Right forelimb (tissue), 1 donor: ENCODE measurements at places on chromosomes 2 and 18.

- DNase-seq, result no peak
Observed at GRCh38 chr2:157178874-157179273, 78.6 kb upstream of the GALNT5 start.

DNA sequence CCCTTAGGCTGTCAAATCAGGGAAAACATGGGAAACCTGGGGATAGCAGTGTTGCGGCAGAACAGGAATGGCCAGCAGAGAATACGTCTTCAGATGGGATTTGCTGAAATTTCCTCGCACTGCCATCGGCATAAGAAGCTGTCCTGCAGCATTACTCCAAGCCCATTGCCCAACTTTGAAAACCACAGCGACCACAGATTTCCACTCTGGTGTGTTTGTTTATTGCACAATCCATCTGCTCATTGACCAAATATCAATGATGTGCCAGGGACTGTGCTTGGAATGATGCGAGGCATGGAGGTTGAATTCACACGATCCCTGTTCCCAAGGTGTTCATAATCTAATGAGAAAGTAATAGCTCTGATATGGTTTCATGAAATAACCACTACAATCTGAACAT is 383.3 kb upstream of the MYT1L start:
- DNase-seq, result no peak

- no peak for DNase-seq
Observed at GRCh38 chr18:25247725-25248124, 104.2 kb downstream of the ZNF521 start.

GRCh38 chr18:79870301-79871025 is 72.7 kb downstream of the KCNG2 start:
- no peak for DNase-seq

GRCh38 chr2:74253971-74254310 is 55.5 kb downstream of the MTHFD2 start:
- no peak for DNase-seq

DNA sequence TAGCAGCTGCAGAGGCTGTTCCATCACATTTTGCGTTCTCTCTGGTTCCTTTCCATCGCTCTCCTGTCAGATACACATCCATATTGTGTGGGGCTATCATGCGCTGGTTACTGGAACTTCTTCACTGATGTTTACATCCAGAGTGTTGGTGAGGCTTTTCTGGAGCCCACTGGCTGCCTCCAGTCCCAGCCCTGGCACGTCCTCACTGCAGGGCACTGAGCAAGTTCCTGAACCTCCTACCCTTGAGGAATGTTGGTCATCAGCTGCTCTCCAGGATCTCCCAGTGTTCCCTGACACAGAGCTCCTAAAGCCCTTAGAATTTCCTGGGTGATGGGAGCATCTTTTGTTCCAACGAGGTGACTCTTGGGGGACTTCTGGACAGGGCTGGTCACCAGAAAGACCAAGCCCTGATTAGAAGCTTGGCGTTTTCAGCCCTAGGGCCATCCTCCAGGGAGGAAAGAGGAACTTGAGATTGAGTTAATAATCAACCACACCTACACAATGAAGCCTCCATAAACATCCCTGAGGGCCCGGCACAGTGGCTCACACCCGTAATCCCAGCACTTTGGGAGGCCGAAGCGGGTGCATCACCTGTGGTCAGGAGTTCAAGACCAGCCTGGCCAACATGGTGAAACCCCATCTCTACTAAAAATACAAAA is 81.3 kb downstream of the TFCP2L1 start:
- no peak for DNase-seq

GRCh38 chr18:62361288-62361687 is 36.2 kb downstream of the TNFRSF11A start:
- no peak for DNase-seq

DNA sequence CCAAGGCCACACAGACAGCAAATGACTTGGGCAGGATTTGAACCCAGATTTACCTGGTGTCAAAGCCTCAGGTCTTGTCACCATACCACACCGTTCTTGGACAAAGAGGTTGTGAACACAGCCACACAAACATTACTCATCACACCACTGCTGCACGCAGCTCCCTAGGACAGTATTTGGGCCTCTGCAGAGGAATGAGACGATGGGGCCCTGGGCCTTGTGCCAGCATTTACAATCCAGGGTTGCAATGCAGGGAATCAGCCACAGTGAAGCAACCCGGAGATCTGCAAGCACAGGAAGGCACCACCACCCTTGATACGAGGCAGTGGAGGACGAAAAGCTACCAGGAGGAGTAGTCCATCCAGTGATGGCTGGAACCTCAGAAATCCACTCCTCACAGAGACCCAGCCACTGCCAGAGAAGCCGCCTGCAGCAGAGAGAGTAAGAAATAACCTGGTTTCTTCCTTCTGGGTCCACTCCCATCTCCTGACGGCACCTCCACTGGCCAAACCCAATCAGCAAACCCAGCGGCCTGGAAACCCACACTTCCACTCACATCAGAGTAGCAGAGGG is 3.7 kb upstream of the MTCL1 start:
- no peak for DNase-seq

- DNase-seq, result no peak
Observed at GRCh38 chr18:3525870-3526420, 76.0 kb downstream of the TGIF1 start.

GRCh38 chr2:163640542-163641193 is 95.1 kb downstream of the FIGN start:
- DNase-seq, result no peak

DNA sequence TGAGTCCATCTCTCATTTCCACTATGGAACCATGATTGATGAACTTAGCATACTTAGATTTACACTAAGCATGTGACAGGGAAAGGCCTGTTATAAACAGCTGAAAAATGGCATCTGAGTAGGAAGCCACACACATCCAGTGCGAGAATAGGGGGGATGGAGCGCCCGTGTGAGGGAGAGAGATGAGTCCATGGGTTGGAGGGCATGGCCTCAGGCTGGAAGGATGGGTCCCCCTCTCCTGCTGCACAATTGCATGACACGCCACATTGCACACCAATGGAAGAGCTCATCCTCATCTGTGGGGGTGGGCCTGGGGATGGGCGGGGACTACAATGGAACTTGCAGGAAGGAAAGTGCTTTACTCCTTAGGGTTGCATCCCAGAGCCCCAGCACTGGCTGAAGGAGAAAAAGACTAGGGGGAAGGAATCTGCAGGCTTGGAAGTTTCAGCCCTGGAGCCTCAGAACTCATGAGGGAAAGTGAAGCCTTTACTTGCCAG is 46.4 kb upstream of the CXCR4 start:
- DNase-seq, result no peak

DNA sequence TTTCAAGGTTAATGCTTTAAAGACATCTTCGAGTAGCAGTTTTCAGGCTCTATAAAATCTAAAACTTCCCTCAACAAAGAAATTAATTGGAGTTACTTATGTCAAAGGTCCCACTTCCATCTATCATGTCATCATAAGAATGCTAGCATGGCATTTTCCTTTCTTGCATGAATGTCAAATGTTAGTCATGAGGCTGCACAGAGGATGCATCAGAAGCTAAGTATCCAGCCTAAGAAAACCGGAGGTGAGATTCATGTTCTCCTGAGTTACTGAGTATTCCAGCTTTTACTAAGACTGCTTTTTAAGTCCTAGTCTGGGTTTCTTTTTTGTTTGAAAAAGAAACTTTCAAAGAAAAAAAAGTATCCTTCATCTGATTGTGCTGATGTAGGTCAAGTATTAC is 130.6 kb upstream of the CDH19 start:
- DNase-seq, result no peak

GRCh38 chr2:232473467-232473890 is 14.2 kb downstream of the ECEL1 start:
- no peak for DNase-seq

DNA sequence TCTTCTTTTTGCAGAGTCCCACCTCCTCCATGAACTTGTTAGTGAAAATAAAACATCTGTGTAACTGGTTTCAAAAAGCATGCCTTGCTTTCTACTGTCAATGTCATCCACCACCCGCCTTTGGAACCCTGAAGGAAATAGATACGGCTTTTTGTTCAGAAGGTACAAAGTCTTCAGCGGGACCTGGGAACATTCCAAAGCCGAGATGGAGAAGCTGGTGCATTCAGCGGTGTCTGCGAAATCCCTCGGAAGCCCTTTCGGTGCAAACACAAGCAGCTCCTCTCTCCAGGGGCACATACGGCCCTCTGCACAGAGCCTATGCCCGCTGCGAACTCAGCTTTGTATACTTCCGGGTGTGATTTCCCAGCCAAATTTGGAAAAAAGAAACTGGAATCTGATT is 555.8 kb upstream of the SALL3 start:
- DNase-seq, result no peak

DNA sequence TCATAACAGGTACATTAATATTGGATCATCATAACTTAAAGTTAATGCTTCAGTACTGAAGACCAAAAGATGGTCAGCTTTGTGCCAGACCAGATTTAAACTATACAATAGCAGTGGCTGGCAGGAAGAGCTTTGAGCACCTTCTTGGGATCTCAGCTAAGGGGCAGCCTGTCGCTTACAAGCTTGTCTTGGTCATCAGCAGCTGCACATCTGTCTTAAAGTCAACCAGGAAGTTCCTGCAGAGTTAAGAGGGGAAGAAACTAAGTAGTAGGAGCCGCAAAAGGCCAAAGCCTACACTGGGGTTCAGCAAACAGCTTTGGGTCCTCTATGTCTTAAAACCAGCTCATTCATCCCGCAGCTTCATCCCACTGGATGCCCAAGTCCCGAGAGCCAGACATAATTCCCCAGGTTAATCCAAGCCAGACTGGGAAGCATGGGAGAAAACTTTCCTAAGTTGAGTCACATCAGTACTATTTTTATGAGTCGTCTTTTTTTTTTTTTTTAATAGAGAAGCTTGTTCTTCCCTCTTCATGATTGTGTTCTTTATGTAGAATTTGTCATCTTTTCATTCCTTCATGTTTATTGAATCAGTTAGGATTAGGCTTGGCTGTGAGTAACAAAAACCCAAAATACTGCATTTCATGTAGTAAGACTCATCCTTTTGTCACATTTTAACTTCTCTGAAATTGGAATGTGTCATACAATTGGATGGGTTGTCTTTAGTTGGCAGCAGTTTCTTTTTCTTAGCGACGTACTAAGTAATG is 59.3 kb downstream of the SERTAD2 start:
- DNase-seq, result no peak

GRCh38 chr2:181738563-181738962 is 58.2 kb upstream of the NEUROD1 start:
- DNase-seq, result no peak

- DNase-seq, result no peak
Observed at GRCh38 chr2:189821953-189822748, 37.9 kb downstream of the PMS1 start.

DNA sequence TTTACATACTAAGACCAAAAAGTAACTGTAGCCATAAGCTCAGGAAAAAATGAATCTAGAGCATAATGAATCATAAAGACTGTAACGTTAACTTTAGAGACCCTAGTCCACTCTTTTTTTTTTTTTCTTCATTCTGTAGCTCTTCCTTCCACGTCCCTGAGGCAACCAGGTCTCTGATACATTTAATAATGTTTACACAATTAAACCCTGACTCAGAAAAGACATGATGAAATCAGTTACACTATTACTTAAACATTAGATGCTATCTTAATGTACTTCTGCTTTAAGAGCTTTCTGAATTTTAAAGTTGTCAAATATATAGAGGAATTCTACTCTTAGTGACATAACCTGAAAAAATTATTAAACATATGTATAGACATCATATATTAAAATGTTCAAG is 1121.5 kb upstream of the DDX18 start:
- no peak for DNase-seq

- no peak for DNase-seq
Observed at GRCh38 chr2:127626175-127626574, 19.8 kb upstream of the GPR17 start.

DNA sequence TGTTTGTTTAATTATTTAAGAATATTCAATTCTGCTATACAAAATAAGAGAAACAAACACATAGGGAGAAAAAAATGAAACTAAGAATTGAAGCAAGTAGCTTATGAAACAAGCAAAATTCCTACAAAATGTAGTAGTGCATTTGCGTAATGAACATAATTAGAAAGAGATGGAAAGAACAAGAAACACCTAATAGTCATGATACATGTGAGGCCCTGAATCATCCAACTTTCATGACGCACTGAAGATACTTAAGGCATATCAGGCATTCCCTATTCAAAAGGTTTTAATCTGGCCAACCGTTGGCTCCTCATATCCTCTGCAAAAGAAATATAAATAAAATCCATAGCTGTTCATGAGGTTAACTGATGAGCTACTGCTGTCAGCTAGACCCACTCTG is 14.5 kb upstream of the NAB1 start:
- DNase-seq, result no peak

DNA sequence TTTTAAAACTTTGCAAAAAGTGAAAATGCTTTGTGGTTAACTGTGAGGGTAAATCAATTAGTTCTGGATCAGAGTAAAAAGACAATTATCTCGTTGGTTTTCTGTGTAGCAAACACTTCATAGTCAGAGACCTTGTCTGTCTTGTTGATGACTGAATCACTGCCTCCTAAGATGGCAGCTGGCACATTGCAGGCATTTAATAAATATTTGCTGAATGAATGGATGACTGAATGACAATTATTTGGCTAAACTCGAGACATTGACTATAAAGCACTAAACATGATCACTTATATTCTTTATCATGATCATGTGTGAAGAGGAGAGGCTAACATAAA is 96.2 kb downstream of the MAIP1 start:
- no peak for DNase-seq

DNA sequence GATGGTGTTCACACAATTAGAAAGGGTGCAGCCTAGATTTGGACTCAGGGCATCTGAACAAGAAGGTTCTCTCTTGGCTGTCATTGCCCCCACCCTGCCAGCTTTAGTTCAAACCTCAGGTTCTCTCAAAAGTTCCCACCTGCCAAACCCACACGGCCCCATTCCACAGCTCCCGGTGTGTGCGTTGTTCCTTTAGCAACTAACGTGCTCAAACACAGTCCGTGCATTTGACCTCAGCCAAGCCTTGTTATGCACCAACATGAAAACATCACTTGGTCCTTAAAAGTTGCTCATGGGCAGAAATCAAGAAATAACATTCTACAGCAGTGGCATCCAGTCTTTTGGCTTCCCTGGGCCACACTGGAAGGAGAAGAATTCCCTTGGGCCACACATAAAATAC is 32.0 kb downstream of the LOXHD1 start:
- no peak for DNase-seq

- no peak for DNase-seq
Observed at GRCh38 chr2:148049284-148049683, 28.4 kb downstream of the MBD5 start.

DNA sequence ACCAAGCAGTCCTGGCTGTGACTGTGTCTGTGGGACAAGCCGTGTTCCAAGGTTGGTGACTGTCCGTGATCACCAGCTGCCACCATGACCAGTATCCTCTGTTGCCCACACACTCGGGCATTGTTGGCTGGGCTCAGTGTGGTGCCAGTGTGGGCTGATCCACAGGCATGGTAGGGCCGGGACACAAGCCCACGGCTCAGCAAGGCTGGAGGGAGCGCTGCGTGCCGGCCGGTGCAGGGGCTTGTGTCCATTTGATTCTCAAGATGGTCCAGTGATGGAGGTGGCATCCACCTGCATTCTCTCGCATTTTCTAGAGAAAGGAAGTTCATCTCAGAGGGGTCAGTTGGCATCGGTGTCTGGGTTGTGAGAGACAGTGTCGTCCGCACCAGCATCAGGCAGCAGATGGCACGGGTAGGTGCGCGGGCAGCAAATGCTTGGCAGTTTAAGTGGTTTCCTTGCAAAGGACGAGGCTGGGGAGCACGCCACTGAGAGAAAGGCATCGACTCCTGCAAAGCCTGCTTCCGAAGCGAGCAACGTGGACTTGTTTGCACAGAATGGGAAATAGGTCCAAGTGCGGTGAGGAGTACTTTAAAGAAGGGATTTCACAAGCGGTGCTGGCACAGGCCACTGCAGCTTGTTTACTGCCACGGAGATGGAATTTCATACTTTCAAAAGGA is 20.9 kb downstream of the TWIST2 start:
- peak; percentile 42 for DNase-seq

- no peak for DNase-seq
Observed at GRCh38 chr18:9334973-9335696, 562 bp downstream of the TWSG1 start.
